ENCODE measurements at places on chromosomes 6 and 20.

DNA sequence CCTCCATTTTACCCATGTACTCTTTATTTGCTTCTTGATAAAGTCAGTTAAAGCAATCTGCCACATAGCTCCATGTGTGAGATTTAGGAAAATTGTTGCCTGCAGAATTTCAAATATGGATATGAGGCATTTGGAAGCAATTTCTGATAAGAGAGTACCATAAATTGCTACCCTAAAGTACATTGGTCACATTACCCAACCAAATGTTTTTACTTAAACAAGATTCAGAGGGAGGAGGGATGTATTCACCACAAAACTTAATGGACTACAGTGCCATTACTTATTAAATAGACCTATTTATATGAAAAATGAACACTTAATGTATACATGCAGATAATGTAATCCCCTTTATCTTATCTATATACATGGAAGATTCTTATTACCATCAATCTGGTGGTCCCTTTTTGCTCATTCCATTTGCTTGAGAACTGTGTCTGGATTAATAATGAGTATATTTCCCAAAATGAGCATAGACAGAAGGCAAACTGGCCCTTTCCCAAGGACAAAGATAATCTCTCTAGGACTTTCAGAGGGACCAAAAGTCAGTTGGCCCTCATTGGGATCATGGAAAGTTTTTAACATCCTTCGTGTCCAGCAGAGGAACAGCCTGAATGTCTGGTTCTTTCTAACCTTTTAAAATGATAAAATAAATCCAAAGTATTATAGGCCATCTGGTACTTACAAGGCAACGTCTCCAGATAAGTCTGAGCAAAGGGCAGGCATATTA lies 526.4 kb downstream of the CBLN4 start:
- no peak for DNase-seq

GRCh38 chr6:111260570-111261298 lies 173.4 kb downstream of the SLC16A10 start:
- no peak for DNase-seq

DNA sequence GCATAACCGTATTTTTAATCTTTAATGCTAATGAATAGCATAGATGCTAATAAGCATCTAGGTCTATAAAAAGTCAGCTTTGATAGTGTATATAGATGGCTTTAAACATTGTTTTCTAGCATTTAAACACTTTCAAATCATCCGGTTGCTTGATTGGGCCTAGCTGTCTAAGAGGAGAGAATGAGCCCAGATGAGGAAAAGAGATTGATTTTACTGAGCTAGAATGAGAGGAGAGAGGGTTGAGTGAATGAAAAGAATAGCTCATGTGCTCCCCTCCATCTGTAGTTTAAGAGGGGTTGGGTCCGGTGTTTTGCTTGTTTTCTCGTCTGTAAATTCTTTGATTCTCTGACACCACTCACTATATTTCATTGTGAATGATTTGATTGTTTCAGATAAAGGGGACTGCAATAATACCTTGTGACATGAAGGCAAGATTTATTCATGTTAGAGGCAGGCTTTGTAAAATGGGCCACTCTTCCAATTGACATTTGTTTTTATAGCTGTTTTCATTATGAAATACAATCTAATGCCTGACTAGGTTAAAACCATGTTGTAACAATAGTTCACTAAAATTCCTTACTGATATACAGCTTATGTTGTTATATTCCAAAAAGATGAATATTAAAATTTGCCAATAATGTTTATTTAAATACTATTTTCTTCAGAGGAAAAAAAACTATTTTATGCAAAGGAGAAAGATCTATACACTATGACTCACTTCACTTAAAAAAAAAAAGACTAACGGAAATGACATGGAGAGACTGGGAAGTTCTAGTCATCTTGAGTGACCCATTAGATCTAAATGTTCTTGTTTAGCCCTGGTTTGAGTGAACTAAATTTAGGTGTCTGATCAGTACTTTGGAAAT lies 3.2 kb downstream of the PTPN1 start:
- no peak for DNase-seq

GRCh38 chr6:16375843-16376242 lies 137.5 kb downstream of the GMPR start:
- DNase-seq: no peak

DNA sequence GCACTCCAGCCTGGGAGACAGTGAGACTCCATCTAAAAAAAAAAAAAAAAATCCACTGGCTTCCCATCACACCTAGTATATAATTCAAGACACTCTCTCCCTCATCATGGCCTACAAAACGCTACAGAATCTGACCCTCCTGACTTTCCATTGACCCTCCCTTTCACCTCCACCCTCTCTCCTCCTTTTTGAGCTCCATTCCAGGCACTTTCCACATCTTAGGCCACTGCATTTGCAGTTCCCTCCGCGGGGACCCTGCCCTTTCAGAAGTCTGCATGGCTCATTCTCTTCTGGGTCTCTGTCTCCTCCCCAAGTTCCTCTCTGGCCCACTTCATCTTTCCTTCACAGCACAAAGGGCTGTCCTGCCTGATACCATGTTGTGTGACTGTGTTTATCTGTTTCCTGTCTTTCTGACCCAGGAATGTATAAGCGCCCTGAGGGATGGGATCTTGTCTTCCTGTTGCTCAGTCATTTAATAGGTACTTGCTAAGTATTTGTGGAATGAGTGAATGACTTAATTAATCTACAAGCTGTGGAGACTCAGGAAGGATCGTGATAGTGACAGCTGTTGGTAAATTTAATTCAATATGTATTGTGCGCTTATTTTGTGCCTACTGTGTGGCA lies 35.2 kb downstream of the NCR2 start:
- no peak for DNase-seq

All from activated CD4-positive, alpha-beta T cell treated with anti-CD3 and anti-CD28 coated beads for 24 hours (primary cell).